ENCODE measurements at places on chromosomes 3 and 15. TPM values are rescaled to one million over a fixed set of nuclear protein-coding genes. Genes with fewer than 3 reads are reported as not detected.

The ZNF385D gene
- total RNA-seq = 3.2 TPM

The CCDC9B gene
- total RNA-seq = 4.0 TPM

The CILP gene
- total RNA-seq = 24.6 TPM

The NAALADL2 gene
- 12.0 TPM for total RNA-seq

The TP63 gene
- total RNA-seq = 20.0 TPM

The FNDC3B gene
- total RNA-seq = 149 TPM

The RHCG gene
- total RNA-seq = 0.16 TPM

The AP3B2 gene
- total RNA-seq = 5.3 TPM

The DUOX2 gene
- 0.15 TPM for total RNA-seq
